ENCODE measurements at places on chromosomes 5 and 9. TPM values are rescaled to one million over a fixed set of nuclear protein-coding genes. Genes with fewer than 3 reads are reported as not detected.

IFNA14 gene
- total RNA-seq = not detected

PCDHA12 gene
- 0.17 TPM for total RNA-seq

SPATA31E1 gene
- not detected for total RNA-seq

OR13F1 gene
- not detected for total RNA-seq

SLC45A2 gene
- 0.09 TPM for total RNA-seq

DAB2 gene
- total RNA-seq = 129 TPM
